Skin of body (tissue), 3 donors: ENCODE measurements at places on chromosomes 1 and 21.

GRCh38 chr21:42118901-42119300 lies 47.8 kb downstream of the UMODL1 start:
- DNase-seq: no peak

DNA sequence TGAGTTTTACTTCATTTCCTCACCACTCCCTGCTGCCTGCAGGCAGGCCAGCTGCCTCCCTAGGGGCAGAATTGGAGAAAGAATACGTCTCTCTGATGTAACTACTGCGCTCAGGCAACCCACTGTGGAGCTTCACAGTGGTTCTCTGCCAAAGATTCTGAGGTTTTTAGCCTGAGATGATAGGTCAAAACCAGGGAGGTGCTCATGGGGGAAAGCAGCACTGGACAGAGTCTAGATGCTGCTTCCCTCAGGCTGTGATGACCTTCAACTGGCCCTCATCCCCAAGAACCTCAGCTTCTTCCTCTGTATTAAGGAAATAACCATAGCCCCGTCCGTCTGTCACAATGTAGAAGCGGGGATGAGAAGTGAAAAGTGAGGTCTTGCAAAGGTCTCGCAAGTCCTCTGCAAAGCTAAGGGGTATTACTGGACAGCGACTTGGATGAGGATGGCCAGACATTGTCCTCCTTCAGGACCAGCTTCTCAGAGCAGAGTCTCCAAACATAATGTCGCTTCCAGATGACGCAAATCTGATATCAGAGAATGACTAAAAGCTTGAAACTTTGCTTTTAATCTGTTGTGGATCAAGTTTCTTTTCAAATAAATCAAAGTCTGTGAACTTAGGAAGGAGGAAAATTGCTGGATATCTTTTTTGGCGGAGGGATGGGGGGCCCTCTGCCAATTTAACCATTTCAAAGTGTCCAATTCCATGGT lies 65.9 kb upstream of the ATP5PO start:
- no peak for DNase-seq

GRCh38 chr1:6922096-6922931 lies 137.1 kb downstream of the CAMTA1 start:
- peak; percentile 87 for DNase-seq

GRCh38 chr1:150928286-150928685 lies 2.1 kb downstream of the SETDB1 start:
- DNase-seq: no peak

- no peak for DNase-seq
Observed at GRCh38 chr1:107777664-107778047, 187.3 kb downstream of the VAV3 start.

DNA sequence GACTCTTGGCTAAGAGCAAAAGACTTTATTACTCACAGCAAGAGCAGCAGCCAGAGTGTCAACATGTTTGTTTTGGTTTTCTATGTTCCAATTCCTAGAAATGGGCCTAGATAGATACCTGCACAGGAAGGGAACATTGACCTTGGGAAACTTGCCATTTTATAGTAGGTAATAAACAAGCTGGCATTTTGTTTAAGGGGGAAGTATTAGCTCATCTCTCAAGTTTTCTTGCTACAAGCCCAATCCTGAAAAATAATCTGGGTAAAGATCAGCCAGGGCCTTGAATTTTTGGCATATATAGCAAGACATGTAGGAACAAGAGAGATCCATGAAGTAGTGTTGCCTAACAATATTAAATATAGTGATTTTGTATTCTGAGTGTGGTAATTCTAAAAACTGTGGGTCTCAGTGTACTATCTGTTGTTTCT lies 51.4 kb upstream of the RGL1 start:
- DNase-seq: no peak

DNA sequence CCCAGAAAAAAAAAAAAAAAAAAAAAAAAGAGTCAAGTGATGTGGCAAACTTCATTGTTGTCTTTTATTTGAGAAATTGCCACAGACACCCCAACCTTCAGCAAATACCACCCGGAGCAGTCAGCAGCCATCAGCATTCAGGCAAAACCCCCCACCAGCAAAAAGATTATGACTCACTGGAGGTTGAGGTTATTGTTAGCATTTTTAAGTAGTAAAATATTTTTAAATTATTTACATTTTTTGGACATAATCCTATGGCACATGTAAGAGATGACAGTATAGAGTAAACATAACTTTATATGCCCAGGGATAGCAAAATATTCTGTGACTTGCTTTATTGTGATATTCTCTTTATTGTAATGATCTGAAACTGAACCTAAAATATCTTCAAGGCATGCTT lies 95.6 kb downstream of the CENPF start:
- DNase-seq: no peak

GRCh38 chr1:69175053-69175452 lies 392.7 kb upstream of the LRRC7 start:
- DNase-seq: no peak

GRCh38 chr1:30253807-30254440 lies 469.5 kb downstream of the MATN1 start:
- no peak for DNase-seq

GRCh38 chr1:219555806-219556205 lies 57.1 kb downstream of the ZC3H11B start:
- peak; percentile 66 for DNase-seq

DNA sequence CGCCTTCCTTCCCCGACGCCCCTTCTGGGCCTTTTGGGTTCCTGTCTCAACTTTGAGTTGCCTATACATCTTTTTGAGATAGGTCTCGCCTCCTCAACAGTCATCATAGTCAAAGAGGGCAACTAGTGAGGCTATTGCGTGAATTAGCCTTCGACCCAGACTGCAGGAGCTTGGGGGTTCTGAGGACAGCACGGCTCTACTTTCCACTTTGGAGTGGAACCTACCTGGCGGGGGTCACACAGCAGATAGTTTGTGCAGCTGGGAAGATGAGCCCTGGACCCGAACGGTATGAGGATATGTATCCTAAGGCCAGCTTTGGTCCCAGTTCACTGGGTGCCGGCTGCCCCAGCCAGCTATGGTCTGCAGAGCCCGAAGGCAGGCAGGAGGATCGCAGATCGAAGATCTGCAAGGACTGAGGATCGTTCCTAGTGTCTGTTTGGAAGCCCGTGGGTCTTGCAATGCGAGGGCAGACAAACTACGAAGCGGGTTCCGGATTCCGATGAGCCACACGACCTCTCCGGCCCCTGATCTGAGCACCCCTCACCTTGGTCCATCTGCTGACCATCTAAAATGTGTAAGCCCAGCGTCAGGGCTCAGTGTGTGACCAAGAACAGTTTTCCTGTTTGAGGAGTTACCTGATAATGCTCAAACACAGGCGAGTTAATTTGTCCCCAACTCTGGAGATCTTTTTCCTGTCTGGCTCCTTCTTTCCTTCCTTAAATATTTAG lies 8.1 kb downstream of the FOXD2 start:
- no peak for DNase-seq

- DNase-seq: no peak
Observed at GRCh38 chr1:6202256-6202655, 2.9 kb upstream of the RPL22 start.

DNA sequence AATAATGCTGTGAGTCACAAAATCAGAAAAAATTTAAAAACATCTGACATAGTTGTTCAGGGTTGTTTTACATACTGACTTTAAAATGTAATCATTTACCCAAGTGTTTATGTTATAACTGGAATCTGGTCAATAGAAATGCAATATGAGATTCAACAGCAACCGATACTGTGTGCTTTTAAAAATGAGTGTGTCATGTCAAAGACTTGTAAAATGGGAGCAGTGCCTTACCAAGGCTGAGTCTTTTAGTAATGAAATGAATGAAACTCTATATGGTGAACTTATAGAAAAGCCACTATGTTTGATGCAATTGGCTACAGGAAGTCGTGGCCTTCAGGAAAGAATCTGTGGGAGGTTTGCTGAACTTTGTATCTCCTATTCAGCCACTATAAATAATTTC lies 570.2 kb downstream of the DPYD start:
- DNase-seq: no peak

GRCh38 chr1:43035821-43036741 lies 77.4 kb upstream of the SLC2A1 start:
- no peak for DNase-seq

DNA sequence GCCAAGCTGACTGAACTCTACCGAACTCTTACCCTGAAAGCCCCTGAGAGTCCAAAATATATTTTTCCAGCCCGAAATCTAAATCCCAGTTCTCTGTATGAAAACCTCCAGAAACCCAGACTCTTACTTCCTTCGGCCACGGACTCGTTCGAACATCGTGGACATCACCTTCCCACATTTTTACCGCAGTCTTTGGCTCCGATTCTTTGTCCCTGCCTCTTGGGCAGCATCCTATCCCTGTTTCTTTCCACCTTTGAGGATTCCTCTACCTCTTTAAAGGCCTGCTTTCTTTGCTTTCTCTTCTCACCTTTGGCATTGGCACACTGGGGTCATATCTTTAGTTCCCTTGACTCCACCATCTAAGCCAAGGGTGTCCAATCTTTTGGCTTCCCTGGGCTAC lies 932 bp upstream of the USP24 start:
- DNase-seq: no peak

- DNase-seq: no peak
Observed at GRCh38 chr1:6487804-6488484, 3.5 kb downstream of the PLEKHG5 start.

- no peak for DNase-seq
Observed at GRCh38 chr1:183638649-183639387, 3.2 kb upstream of the ARPC5 start.

DNA sequence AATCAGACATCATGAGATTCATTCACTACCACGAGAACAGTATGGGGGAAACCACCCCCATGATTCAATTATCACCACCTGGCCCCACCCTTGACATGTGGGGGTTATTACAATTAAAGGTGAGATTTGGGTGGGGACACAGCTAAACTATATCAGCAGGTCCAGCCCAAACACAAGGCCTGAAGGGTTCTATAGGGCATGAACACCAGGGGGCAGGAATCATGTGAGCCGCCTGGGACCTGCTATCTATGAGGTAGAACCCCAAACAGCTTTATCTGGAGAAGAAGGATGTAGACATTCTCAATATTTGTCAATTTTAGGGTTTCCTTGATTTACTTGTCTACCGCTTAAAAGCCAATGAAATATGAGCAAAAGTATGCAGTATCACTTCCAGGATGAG lies 294.9 kb upstream of the DEPDC1 start:
- no peak for DNase-seq

DNA sequence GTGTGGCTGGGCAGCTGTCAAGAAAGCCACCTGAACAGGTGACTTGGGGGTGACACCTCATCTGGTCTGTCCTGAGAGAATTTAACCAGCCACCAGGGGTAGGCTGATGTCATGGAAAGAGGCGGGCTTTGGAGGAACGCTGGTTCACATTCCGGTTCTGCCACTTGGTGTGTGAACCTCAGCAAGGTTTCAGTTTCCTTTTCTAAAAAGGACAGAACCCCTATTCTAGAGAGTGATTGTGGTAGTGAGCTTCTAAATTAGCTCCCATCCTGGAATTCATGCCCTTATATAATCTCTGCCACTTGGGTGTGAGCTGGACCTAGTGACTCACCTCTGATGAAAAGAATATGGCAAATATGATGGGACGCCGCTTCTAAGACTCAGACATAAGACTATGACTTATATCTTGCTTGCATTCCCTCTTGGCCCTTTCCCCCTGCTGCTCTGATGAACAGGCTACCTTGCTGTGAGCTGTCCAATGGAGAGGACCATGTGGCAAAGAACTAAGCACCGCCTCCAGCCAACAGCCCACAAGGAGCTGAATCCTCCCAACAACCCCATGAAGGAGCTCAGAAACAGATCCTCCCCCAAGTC lies 332.1 kb downstream of the RRAGC start:
- DNase-seq: no peak

GRCh38 chr1:185104083-185104482 lies 52.7 kb downstream of the TRMT1L start:
- no peak for DNase-seq

GRCh38 chr1:5910666-5911065 lies 81.6 kb downstream of the NPHP4 start:
- no peak for DNase-seq

GRCh38 chr1:235012436-235013210 lies 116.0 kb downstream of the TOMM20 start:
- DNase-seq: no peak

- DNase-seq: no peak
Observed at GRCh38 chr1:194731025-194731424, 1544.6 kb upstream of the B3GALT2 start.

GRCh38 chr1:24903955-24904730 lies 25.9 kb downstream of the RUNX3 start:
- DNase-seq: no peak

- DNase-seq: no peak
Observed at GRCh38 chr1:7015022-7015421, 229.8 kb downstream of the CAMTA1 start.

- no peak for DNase-seq
Observed at GRCh38 chr1:35883635-35884101, 659 bp downstream of the AGO1 start.

- no peak for DNase-seq
Observed at GRCh38 chr1:18651713-18652112, 21.1 kb downstream of the PAX7 start.

GRCh38 chr1:227218870-227219573 lies 99.3 kb downstream of the CDC42BPA start:
- DNase-seq: no peak

DNA sequence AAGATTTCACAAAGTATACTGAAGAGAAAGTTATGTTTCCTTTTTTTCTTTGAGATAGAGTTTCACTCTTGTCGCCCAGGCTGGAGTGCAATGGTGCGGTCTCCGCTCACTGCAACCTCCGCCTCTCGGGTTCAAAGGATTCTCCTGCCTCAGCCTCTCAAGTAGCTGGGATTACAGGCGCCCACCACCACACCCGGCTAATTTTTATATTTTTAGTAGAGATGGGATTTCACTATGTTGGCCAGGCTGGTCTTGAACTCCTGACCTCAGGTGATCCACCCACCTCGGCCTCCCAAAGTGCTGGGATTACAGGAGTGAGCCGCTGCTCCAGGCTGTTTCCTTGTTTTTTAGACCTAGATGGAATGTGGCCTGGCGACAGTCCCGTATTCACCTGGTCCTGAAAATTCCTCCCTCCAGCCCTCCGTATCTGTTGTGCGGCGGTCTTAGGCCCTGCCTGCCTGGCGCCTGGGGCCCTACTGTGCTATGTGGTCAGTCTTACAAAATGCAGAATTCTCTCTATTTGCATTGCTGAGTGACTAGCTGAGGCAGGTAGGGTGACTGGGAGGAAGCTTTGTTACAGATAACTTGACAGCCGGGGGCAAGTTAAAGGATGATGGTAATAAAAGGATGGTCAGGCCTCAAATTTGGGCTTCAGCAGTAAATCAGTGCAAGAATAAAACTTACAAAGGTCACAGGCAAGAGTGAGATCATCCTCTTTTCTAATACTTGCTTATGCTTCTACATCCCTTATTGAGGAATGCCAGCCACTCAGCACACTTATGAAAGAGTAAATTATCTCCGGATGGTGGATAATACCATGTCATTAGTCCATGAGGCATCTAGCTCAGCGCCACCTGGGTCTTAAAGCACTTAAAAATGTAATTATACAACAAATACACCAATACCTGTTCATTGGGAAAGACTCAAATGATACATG lies 30.3 kb downstream of the PARK7 start:
- DNase-seq: no peak

DNA sequence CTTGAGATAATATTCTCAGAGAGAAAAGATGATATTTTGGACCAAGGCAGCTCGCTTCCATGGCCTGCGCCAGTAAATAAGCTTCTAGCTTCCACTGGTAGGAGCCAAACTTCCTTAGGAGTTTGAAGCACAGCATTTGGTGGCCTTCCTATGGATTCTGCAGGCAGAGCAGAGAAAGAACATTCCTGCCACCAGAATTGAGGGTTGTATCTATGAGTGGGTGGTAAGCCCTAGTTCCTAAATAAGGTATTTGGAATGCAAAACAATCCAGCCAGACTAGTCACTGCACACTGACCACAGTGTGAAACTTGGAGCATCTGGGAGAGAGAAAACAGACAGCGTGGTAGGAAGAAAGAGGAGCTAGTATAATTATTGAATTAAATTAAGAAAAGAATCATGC lies 54.1 kb upstream of the BCAR3 start:
- no peak for DNase-seq
